ENCODE measurements at places on chromosomes 1 and 21. TPM values are rescaled to one million over a fixed set of nuclear protein-coding genes. Genes with fewer than 3 reads are reported as not detected.

DNA sequence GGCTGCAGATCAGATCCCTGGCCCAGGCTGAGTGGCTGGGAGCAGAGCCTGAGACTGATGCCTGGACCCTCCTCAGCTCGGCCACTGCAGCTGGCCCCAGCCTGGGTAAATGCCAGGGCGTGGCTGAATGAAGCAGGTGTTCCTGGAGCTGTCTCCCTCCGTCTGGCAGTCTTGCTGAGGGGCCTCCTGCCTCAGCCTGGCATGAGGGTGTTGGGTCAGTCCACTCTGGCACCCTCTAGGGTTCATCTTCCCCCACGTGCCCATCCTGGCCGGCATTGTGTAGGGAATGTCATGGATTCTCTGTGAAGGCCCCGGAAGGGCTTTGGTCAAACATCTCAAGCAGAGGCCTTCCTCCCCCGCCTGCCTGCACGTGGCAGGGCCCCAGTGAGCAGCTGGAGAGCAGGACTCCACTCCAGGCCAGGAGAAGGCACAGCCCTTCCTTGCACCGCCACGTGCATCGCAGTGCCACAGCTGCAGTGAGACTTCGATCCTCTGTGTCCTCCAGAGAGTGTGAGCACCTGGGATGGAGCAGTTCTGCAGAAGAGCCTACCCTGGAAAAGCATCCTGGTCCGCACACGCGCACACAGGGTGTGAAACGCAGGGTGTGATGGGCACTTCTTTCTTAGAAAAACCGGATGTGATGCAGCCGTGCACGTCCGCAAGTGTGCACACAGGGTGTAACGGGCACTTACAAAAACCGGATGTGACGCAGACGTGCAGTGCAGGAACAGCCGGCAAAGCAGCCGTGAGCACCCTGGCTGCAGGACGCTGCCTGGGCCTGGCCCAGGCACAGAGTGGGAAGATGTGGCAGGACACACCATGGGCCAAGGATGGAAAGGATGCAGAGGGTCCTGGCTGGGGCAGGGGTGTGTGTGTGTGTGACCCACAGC lies 4.6 kb upstream of the KRTAP10-4 start:
- H3K27ac ChIP-seq = no peak overlapping the region
- H3K36me3 ChIP-seq = no peaks in the 10 kb centered on the region
- no peak overlapping the region for H3K4me3 ChIP-seq
- no peaks in the 10 kb centered on the region for H3K27me3 ChIP-seq
- no peak for DNase-seq

- no peak overlapping the region for H3K4me3 ChIP-seq
- H3K27me3 ChIP-seq = no peaks in the 10 kb centered on the region
- no peak overlapping the region for H3K27ac ChIP-seq
- H3K4me1 ChIP-seq = no peaks in the 10 kb centered on the region
- no peak for DNase-seq
These were observed 54.9 kb upstream of the RGS7 start for GRCh38 chr1:241411776-241412338.

ZMYND12 gene
- not detected for total RNA-seq

GRCh38 chr1:91876781-91877573 lies 9.0 kb downstream of the TGFBR3 start:
- H3K4me1 ChIP-seq = peaks cover 38% of the 10 kb centered on the region
- H3K36me3 ChIP-seq = no peaks in the 10 kb centered on the region
- H3K4me3 ChIP-seq = no peak overlapping the region
- H3K27ac ChIP-seq = no peak overlapping the region
- H3K27me3 ChIP-seq = no peaks in the 10 kb centered on the region
- no peak for DNase-seq

DNA sequence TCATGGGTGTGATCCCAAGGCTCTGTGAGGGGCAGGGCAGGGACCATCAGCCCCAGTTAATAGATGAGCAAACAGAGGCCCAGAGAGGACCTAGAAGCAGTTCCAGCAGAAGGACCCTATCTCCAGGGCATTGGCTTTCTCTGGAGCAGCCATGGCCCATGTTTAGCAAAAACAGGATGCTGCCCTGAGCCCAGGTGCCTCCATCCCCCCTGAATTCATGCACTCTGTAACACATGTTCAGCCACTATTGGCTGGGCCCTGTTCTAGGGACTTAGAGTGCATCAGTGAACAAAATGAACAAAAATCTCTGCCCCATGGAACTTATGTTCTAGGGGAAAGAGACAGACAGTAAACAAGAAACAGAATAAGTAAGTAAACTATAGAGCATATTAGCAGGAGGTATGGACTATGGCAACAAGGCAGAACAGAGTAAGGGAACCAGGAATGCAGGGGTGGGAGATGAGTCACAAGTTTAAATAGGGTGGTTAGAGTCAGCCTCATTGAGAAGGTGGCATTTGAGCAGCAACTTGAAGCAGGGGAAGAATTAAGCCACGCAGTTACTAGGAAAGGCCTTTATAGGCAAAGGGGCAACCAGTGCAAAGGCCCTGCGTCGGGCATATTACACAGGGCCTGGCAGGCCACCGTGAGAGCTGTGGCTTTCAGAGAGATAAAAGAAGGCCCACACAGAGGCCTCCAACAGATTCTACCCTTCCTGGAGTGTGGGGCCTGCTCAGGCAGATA lies 185.9 kb upstream of the EDN2 start:
- no peaks in the 10 kb centered on the region for H3K36me3 ChIP-seq
- no peaks in the 10 kb centered on the region for H3K27me3 ChIP-seq
- no peaks in the 10 kb centered on the region for H3K4me1 ChIP-seq
- DNase-seq = no peak
- no peak overlapping the region for H3K4me3 ChIP-seq

DNA sequence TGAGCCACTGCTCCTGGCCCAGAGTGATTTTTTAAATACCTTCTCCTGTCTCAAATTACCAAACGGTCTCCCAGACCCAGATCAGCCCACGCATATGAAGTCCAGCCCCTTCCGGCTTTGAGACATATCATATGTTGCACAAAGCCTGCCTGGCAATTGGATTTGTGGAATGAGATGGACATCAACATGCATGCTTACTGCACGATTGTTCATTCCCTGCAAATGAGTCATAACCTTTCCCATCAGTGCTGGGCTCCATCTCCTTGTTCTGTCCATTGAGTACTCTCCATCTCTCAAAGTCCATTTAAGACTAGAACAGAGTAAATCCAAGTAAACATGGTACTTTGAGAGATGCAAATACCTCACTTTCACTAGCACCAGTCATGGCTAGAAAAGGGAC lies 612.2 kb upstream of the USP24 start:
- H3K27me3 ChIP-seq = no peaks in the 10 kb centered on the region
- H3K4me1 ChIP-seq = no peaks in the 10 kb centered on the region
- H3K27ac ChIP-seq = no peak overlapping the region
- no peaks in the 10 kb centered on the region for H3K36me3 ChIP-seq

- no peak for DNase-seq
- no peaks in the 10 kb centered on the region for H3K36me3 ChIP-seq
- no peak overlapping the region for H3K27ac ChIP-seq
- H3K27me3 ChIP-seq = no peaks in the 10 kb centered on the region
- H3K4me1 ChIP-seq = no peaks in the 10 kb centered on the region
These were observed 116.5 kb downstream of the TMEM53 start for GRCh38 chr1:44557778-44558177.

GRCh38 chr1:213669512-213669911 lies 318.3 kb upstream of the PROX1 start:
- H3K27ac ChIP-seq = no peak overlapping the region
- no peaks in the 10 kb centered on the region for H3K4me1 ChIP-seq
- no peaks in the 10 kb centered on the region for H3K27me3 ChIP-seq
- no peak overlapping the region for H3K4me3 ChIP-seq
- no peaks in the 10 kb centered on the region for H3K36me3 ChIP-seq
- DNase-seq = no peak

ZSWIM5 gene
- 3.0 TPM for total RNA-seq

GRCh38 chr1:184199438-184200085 lies 148.0 kb downstream of the TSEN15 start:
- no peaks in the 10 kb centered on the region for H3K27me3 ChIP-seq
- no peak overlapping the region for H3K27ac ChIP-seq
- H3K36me3 ChIP-seq = no peaks in the 10 kb centered on the region
- DNase-seq = no peak
- no peak overlapping the region for H3K4me3 ChIP-seq
